ENCODE measurements at places on chromosomes 7 and 10.

DNA sequence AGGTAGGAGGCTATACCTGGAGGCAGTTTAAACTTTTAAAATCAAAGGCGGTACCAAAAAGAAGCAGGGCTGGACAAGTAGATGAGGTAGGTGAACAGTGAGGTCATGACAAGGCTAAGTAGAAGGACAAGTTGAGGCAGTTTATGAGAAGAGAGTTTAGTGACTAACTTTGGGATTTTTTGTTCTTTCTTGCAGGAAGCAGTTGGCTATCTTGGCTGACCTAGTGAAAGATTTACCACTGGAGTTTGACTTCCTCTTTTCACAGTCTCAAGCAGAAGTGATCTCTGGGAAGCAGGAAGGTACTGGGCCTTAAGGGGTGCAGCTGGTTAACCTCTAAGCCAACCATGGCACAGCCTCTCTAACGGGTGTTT, 26.3 kb downstream of the ENTPD7 start:
- peak; percentile 10 for DNase-seq

DNA sequence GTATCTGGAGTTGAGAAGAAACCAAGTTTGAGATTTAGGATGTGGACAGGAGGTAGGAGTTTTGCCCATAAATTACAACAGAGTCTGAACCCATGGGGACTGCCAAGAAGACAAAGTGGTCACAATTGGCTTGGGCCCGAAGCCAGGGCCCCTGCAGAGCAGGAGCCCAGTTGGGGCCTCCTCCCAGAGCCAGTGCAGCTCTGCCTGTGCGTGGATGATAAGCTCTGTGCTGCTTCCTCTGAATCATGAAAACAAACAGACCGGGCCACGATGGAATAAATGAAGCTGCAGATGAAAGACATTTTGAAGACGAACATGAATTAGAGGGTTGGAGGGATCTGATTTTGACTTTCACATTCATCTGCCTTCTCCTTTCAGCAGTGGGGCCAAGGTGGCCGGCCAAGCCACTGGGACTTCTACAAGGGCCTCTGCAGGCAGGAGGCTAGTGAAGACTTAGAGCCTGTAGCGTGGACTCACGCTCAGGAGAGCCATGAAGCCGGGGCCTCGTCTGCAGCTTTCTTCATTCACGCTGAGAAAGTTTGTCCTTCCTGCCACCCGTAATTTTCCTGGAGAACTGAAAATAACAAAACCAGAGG, 156.8 kb upstream of the LYZL1 start:
- DNase-seq = peak; percentile 72

DNA sequence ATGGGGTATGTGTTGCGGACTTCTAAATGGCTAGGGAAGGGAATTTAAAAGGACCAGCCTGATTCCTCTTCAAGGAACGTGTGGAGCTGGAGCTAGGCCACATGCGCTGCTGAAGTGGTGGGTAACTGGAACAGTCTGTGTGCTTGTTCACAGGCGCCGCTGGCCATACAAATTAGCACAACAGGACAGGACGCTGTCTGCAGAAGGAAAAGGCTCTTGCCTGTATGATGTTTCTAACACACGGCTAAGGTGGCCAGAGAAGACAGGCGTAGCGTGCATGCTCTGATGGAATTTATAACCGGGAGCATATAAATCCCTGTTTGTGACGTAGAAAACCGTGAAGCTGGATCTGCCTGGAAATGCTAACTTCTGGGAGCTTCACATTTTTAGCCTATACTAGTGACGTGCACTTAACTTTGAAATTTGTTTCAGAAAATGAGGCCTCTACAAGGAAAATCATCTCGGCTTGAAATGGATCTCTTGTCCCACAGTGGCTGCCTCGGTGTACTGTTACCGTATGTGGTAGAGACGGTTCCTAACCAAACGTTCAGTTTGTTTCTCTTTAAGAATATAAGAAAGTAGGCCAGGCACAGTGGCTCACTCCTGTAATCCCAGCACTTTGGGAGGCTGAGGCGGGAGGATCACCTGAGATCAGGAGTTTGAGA, 569.4 kb downstream of the PTPRN2 start:
- DNase-seq = no peak

DNA sequence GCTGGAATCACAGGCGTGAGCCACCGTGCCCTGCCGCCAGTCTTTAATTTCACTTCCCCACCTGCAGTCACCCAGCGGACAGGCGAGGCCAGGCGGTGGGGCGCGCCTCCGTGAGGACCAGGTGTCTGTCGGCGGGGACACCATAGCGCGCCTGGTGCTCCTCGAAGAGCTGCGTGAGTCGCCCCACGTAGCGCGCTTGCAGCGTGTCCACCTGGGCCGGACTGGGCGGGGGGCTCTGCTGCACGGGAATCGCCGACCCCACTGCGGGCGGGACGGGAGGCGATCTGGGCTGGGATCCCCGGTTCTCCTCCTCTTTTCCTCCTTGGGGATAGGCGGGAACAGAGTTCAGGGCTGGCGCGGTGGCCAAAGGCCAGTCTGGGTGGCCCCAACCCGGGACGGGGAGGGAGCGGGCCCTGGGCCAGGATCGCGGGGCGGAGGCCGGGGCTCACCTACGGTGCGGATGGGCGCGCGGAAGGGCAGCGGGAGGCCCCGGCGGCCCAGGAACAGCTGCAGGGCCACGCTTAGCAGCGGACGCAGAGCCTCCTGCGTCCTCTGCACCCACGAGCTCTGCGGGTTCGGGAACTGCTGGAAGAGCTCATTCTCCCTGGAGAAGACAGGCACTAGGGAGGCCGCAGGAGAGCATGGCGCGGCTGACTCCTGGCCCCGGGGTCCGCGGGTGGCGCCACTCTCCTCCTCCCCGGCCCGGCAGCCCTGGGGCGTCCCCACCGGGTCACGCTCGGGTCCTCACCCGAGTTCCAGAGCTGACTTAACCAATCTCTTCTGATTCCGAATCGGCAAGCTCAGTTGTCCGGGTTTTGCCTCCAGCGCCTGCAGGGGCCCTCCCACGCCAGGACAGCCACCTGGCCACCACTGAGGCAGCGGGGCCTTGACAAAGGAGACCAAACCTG, 1.1 kb upstream of the MOGAT3 start:
- DNase-seq = no peak

DNA sequence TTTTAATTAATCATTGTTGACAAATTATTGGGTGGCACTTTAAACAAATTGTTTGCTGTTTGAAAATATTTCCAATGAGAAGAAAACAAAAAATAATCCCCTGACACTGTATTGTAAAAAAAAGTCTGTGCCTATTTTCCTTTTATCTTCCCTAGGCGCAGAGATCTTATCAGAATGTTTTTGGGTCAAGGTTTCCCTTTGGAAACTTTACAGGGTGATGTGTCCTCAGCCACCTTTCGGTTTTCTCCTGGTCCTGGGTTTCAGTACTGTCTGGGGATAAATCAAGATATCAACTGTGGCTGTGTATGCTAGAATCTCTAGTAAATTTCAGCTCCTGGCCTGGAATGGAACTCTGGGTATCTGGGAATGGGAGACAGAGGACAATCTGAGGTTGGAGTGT, 1.4 kb downstream of the ZNF107 start:
- no peak for DNase-seq

GRCh38 chr10:70585578-70586169, 16.9 kb downstream of the PRF1 start:
- no peak for DNase-seq

DNA sequence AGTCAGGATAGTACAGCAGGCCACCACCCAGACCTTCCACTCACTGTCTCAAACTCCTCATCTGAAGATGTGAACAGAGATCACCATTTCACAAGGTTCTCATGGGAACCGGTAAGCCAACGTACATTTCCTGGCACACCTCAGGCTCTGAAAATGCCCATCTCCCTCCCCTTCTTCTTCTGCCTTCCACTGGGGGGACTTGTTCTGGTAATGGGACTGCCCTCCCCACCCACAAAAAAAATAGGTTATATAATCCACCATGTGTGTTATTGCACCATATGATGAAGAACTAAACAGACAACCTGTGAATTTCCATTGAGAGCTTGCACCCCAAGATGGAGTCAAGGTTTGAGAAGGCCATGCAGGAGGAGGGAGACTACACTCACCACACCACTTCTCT, 42.1 kb upstream of the IKZF1 start:
- DNase-seq = no peak

DNA sequence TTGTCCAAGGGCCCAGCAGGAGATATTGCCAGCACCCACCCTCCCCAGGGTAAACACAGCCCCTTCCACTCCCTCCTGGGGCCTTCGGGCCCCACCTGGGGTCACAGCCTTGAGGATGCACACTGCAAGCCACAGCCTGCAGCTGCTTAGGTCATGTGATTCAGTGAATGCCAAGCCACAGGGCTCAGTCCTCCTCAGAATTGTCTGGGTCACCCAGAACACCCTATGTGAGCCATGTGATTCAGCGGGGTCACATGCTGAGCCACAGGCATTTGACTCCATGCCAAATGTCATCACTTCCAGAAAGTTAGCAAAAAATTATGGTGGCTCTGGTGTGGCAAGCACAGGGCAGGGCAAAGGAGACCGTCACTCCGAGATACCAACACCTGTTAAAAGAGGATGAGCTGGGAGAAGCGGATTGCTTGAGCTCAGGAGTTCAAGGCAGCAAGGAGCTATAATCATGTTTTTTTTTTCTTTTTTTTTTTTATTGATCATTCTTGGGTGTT, 17.2 kb upstream of the PSAP start:
- no peak for DNase-seq

DNA sequence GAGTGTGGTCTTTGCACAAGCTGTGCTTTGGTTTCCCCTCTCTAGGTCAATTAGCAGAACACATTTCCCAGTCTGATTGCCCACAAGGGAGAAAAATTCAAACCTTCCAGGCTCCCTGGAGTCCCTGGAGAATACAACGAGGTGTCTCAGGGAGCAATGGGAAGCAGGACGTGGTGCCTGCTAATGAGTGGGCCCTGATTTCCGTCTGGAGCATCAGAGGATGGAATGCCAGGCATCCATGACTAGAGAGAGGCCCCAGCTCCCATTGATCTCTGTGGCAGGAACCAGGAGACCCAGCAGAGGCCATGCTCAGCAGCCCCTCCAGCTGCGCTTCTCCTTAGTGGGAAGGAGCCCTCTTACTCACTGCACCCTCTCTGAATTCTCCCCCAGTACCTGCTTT, 33.2 kb upstream of the TLX1 start:
- no peak for DNase-seq

DNA sequence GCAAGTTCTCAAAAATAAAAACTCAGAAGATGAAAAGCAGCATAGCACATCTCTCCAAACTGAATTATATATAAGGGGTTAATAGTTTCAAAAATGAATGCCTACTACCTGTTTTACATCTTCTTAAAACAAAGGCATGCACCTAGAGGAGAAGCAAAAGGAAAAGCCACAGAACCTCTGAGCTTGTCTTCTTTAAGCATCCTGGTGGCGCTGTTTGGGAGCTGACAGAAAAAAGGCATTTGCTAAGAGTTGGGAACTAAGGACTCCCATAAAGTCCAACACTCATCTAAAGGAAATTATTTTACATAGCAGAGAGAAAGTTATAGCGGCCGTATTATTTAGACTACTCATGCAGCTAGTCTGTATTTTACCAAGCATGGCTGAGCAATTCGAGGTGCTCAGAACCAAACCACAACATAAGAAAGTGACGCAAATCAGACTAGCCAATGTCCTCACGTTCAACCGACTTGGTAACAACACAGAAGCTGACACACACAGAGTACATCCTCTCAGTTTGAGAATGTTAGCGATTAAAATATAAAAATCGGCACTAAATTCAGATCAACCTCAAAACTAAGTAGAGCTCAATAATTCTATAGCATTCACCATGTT, 38.8 kb downstream of the PTN start:
- peak; percentile 9 for DNase-seq

DNA sequence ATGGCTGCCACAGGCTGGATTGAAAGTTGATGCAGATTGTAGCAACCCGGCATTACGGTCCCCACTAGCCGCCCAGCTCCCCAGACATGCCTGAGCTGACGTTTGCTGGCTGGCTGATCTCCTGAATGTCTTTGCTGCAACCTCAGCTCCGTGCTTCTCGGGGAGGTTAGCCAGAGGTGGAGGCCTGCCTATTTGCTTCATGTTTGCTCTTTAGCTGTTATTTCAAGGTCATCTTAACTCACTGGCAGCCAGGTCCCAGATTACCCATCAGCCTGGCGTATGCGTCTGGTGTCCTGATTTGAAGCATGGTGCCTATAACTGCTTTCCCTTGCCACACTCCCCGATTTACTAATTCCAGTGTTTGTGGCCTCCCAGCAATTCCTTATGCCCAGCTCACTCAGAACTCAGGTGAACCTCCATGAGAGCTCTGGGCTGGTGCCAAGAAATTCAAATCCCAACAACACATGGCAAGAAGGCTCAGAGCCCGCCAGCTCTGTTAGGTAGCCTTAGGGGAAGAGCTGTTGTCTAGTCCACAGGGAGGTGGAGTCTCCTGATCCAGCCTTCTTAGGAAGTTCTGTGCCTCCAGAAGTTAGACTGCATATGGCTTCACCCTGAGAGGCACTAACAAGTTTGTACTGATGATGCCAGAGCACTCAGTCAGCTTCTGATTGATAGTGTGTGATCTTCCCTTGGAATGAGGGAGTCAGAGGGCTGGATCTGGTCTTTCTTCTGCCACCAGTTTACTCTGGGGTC, 69.7 kb upstream of the EXOC4 start:
- DNase-seq = no peak

DNA sequence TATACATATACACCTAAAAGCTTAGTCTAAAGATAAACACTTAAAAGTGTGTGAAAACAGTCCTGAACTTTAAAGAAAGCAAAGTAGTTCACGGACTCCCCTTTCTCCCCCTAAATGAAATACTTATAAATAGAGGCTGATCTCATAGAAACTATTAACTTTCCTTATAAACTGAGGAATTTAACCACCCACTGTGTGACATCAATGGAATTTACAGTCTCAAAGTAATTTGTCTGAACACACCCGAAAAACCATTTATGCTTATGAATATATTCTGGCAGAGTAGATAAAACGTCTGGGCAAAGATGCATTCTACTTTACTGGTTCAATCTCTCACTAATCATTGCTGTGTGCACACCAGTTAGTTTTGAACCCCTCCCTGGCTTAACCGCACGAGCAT, 181.8 kb upstream of the DGKB start:
- no peak for DNase-seq

DNA sequence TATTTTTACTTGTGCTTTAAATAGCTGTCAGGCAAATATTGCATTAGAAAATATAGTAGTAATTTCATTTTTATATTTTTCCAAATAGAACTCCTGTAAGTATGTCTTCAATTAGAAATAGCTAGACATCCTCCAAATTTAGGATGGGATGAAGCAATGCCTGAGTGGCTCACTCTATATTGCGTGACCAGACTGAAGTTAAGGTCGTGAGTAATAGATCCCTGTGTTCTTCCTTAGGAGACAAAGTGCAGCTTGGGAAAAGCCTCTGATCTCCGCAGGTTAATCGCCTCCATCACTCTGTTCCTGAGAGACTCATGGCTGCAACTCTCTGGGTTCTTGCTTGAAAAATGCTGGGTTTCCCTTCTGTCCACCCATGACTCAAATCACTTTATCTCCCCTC, 484.8 kb upstream of the ANKRD30A start:
- no peak for DNase-seq

- DNase-seq = no peak
Measured at GRCh38 chr7:52436278-52436677, 599.2 kb upstream of the POM121L12 start.

- peak; percentile 29 for DNase-seq
Measured at GRCh38 chr10:111080224-111080623, 3.4 kb downstream of the ADRA2A start.

- no peak for DNase-seq
Measured at GRCh38 chr10:16559236-16559773, 37.6 kb upstream of the C1QL3 start.
